Stomach (tissue), 19 donors: ENCODE measurements at places on chromosomes 1 and 21. TPM values are rescaled to one million over a fixed set of nuclear protein-coding genes. Genes with fewer than 3 reads are reported as not detected.

DNA sequence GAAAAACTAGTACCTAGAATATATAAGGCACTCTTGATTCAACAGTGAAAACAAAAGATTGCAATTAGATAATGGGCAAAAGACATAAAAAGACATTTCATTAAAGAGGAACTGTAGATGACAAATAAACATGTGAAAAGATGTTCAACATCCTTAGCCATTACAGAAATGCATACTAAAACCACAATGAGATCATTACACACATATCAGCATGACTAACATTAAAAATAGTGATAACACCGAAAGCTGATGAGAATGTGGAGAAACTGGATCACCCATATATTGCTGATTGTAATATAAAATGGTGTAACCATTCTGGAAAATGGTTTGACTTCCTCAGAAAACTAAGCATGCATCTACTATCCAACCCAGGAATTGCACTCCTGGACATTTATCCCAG, 340.3 kb downstream of the SEC16B start:
- DNase-seq = no peak
- H3K27me3 ChIP-seq = no peaks in the 10 kb centered on the region
- H3K4me1 ChIP-seq = no peaks in the 10 kb centered on the region
- no peaks in the 10 kb centered on the region for H3K36me3 ChIP-seq
- H3K27ac ChIP-seq = no peak overlapping the region

DNA sequence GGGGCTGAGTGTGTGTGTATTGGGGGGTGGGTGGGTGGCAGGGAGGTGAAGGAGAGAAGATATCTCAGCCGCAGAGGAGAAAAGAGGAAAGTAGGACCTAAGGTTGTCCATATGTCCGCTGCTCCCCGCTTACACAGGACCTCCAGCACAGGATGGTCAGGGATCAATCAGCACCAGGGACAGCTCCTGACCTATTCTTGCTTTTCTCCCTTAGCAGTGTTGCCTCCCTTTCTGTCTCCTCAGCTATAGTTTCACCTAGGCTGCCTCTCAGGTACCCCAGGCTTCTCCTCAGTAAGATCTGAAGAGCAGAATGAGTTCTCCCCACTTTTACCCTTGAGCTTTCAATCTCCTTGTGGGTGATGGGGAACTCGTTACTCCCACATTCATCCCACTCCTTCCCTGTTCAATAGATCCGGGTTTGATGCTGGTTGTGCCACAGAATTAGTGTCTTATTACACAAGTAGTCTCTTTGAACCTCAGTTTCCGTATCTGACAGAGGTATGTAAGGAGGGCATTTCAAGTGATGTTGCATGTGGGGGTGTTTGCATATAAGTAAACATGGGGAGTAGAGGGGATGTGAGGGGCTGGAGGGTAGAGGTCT, 1.4 kb upstream of the DPH2 start:
- H3K27me3 ChIP-seq = no peaks in the 10 kb centered on the region
- H3K36me3 ChIP-seq = peaks cover 9% of the 10 kb centered on the region
- no peak overlapping the region for H3K27ac ChIP-seq
- no peak overlapping the region for H3K4me3 ChIP-seq
- DNase-seq = no peak

DNA sequence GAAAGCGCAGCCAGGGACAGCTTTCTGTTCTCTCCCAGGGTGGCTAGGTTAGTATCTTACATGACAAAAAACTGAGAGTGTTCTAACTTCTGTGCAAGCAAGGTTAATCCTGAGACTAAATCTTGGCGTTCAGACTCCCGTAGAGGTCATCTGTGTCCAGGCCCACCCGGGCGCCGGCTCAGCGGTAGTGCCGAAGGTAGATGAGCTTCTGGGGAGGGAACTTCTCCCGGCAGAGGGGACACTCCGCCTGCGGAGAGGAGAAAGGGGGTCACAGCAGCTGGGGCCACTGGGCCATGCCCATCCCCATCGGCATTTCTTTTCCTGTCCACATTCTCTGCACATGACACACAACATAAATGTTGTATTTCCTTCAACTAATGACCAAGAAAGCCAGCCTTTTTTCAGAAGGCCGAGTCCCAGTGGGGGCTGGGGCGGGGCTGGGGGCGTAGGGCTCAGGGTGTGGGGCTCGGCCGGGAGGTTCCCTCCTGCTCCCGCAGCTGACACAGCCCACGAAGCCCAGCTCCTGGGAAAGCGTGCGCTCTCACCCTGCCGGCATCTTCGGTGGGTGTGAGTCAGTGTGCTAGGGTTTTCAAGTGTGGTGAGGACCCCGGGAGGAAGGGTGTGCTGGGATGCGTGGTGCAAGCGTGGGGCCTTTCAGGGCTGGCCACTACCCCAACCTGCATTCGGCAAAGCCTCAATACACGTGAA, 6.6 kb downstream of the PEX10 start:
- H3K4me3 ChIP-seq = no peak overlapping the region
- H3K36me3 ChIP-seq = peaks cover 92% of the 10 kb centered on the region
- H3K27ac ChIP-seq = no peak overlapping the region
- H3K4me1 ChIP-seq = no peaks in the 10 kb centered on the region

DNA sequence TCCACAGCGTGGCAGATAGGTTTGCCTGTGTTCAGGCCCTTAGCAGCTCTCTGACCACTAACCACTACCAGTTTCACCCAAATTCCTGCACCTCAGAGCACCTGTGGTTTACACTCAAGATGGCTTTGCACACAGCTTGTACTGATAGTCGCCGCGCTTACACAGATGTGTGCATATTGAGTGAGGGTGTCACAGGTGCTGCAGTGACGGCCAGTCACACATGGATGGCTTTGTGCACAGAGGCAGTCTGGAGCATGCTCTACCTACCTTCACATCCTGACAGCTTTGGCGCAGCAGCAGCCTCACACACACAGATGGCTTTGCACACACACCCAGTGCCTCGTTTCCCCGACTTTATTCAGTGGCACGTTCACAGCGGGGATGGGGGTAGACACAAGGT, 7.5 kb downstream of the DMAP1 start:
- DNase-seq = no peak
- H3K4me3 ChIP-seq = no peak overlapping the region
- H3K4me1 ChIP-seq = no peaks in the 10 kb centered on the region
- H3K27ac ChIP-seq = no peak overlapping the region
- peaks cover 69% of the 10 kb centered on the region for H3K36me3 ChIP-seq

- no peak overlapping the region for H3K4me3 ChIP-seq
- DNase-seq = no peak
- H3K27ac ChIP-seq = no peak overlapping the region
- no peaks in the 10 kb centered on the region for H3K36me3 ChIP-seq
- peaks cover 40% of the 10 kb centered on the region for H3K4me1 ChIP-seq
Observed at GRCh38 chr1:172324761-172325160, 95.7 kb upstream of the C1orf105 start.

GRCh38 chr1:47333578-47333921, at the start of gene CMPK1:
Gene CMPK1 (plus strand): TSS chr1:47333790. CDS start chr1:47333946, 156 bp downstream.
- peaks cover 47% of the 10 kb centered on the region for H3K4me1 ChIP-seq
- H3K27ac ChIP-seq = peak within 1 kb of the TSS; percentile 99
- H3K27me3 ChIP-seq = no peaks in the 10 kb centered on the region
- H3K4me3 ChIP-seq = peak within 1 kb of the TSS; percentile 66
- peak; percentile 95 for DNase-seq
- no peaks in the 10 kb centered on the region for H3K36me3 ChIP-seq

- DNase-seq = no peak
- H3K4me3 ChIP-seq = no peak overlapping the region
- H3K27me3 ChIP-seq = peaks cover 22% of the 10 kb centered on the region
- no peaks in the 10 kb centered on the region for H3K4me1 ChIP-seq
- H3K27ac ChIP-seq = no peak overlapping the region
Observed at GRCh38 chr1:157948312-157949073, 45.0 kb upstream of the KIRREL1 start.

DNA sequence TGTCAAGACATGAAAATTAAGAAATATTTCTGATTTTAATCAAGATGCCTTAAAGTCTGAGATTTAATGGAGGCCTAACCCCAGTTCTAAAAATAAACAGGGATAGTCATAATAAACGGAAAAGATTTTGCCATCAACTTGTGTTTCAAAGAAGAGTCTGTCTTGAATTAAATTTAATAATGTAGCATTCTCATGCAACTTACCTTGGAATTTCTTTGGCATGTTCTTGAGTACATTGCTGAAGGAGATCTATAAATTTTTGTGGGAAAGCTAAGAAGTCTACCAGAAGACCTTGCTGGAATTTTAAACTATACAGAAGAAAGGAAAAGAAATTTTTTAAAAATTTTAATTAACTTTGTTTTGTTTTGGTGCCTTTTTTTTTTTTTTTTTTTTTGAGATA, 10.6 kb downstream of the SASS6 start:
- H3K27me3 ChIP-seq = no peaks in the 10 kb centered on the region
- DNase-seq = no peak
- H3K27ac ChIP-seq = no peak overlapping the region
- H3K4me3 ChIP-seq = no peak overlapping the region
- peaks cover 28% of the 10 kb centered on the region for H3K36me3 ChIP-seq
- H3K4me1 ChIP-seq = no peaks in the 10 kb centered on the region

Gene SELE
- not detected for total RNA-seq

Gene SLC1A7
- total RNA-seq = 0.29 TPM
